IPS-NIHi11 (cell line): ENCODE measurements at places on chromosomes 2 and 18.

DNA sequence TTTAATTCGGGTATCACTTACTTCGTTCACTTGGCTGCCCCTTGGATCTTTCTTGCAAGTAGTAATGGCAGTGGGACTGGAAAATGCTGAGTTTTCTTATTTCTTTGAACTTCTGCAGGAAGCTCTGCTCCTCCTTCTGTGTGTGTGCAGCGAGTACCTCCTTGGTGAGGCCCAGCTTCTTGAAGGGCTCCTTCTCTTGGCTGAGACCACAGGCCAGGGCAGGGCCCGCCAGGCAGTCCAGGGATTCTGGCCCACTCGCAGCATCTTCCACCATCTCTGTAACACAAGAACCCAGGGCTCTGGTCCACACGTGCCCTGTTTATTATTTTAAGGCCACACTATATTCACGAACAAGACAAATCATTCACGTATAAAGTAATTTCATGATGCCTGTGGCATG lies 15.8 kb upstream of the HES6 start:
- DNase-seq, result no peak

DNA sequence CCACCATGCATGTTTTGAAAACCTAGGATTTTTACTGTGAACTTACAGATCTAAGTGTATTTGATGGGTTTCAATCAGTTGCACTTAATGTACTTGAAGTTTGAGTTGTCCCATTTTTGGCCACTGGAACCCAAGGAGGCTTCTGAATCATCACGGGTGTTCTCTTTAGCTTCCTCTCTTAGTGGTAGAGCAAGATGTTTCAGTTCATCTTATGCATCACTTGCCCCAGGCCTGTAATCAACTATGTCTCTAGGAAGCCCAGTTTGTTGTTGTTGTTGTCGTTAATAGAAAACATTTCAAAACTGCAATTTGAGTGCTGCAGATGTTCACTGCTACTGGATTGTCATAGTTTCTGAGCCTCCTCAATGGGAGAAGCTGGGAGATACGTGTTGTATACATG lies 97.0 kb downstream of the FHOD3 start:
- DNase-seq, result no peak

GRCh38 chr2:239307921-239308613 lies 92.8 kb downstream of the HDAC4 start:
- no peak for DNase-seq

- DNase-seq, result no peak
Measured at GRCh38 chr2:189327879-189328847, 113.1 kb upstream of the WDR75 start.

DNA sequence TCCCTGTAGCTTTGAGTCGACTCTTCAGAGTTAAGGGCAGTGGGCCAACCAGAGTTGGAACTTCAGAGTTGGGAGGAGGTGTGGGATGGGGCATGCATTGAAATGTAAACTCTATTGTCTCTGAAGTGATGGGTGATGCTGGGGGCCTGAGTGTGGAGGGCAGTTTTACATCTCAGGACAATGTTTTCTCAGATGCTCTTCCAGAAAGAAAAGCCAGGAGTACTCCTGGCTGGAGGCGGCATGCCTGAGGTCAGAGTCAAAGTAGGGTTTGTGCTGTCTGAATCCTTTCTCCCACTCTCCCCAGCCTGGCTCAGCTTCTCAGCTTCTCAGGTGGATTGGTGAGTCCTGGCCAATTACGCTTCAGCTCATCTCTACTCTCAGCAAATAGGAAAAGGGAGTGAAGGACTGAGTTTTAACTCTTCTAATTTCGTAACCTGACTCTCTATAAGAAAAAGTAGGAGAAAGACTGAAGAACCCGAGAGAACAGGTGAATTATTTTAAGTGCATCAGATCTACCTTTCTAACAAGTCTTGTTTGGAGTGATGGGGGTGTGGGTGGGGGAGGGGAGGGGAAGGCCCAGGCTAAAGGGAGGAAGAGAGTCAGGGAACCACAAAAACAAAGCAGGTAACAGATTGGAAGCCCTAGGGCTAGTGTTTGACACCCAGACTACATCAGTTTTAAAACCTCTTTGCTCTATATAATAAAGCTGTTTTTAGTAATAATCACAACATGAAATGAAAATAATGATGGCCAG lies 107.5 kb upstream of the PELI1 start:
- peak; percentile 57 for DNase-seq

DNA sequence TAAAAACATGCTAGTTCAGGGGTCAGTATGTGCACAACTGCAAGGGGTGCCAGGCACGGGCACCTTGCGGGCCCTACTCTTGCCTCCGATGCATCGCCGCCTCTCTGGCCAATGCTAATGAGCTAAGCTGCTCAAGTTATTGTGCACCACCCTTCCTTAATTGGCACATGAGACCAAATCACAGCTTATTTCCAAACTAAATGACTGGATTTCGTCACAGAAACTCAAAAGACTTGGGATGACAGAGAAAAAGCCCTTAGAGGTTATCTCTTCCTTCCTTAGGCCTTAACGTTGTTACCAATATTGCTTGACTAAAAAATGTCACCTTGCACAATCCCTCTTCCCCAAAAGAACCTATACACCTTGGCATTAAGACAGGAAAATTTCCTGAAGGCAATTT lies 7.7 kb downstream of the RNF149 start:
- DNase-seq, result no peak

- no peak for DNase-seq
Measured at GRCh38 chr2:50648041-50648700, 383.8 kb downstream of the NRXN1 start.

DNA sequence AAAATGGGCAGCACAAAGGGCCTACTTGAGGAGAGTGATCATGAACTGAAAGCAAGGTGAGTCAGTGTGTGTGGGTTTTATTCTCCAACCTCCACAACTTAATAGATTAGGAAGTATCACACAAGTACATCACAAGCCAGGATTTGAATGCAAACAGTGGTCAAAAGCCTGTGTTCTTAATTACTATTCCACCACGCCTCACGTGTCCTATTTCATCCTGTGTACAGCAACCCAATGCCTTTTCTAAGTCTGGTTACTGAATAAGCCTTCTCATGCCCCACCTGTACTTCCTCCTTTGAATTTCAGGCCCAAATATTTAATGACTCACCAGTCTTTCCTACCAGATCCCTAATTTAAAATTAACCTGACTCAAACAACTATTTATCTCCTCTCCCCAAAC lies 755.7 kb upstream of the SLC8A1 start:
- no peak for DNase-seq

DNA sequence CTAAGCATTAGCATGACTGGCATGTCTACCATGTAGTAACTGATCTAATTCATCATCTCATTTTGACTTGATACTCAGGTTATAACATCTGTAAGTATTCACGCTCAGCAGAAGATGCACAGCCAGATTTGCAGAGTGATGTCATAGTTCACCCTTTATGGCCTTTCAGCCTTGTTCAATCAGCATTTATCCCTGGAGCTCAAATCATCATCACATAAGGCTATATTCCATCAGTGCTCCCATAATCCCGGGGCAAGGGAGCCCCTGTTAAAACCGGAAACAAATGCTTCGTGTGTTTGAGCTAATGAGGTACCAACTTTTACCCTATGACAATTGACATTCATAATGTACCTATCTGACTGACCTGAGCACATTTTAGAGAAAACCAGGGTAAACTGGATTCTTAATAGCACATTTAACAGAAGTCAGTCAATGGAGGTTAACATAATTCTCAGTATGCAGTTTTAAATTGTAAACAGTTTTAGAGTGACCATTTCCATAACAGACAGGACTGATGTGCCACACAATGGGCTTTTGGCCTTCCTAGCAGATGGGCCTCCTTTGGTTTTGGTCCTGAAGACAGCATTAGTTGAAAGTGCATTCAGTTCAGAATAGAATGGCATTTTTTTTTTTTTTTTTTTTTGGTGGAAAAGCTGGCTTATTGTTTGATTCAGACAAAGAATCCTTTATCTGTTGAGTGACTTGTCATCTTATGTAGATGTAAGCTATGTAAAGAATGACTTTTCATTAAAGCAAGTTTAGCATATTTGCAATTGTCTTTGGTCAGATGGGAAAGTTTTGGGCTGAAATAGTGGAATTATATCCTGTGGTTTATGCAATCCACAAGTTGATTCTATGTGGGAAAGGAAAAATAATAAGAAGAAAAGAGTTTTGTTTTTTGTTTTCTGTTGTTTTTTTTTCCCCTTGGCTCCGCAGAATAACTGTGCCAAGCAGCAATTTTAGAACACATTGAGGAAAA lies 866.0 kb upstream of the ACVR2A start:
- DNase-seq, result no peak

- no peak for DNase-seq
Measured at GRCh38 chr2:30702694-30703093, 104.6 kb downstream of the CAPN13 start.

DNA sequence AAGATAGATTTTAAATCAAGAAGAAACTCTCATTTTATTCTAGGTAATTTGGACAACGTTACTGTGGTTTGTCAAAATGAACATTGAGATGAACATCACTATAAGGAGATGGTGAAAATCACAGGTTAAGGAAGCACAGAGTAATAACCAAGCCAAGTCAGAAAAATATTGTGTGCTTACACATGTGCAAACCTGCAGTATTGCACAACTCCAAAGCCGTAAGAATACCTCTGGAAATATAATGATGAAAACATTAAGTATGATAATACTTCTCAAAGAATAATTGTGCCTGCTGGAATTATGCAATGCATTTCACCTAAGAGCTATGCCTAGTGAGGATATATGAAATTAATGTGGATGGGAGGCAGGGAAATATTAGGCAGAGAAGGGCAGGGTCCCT lies 21.1 kb upstream of the GALNT5 start:
- no peak for DNase-seq

GRCh38 chr2:111676291-111676822 lies 207.6 kb downstream of the ANAPC1 start:
- no peak for DNase-seq

GRCh38 chr2:150526827-150527226 lies 39.4 kb upstream of the RND3 start:
- peak; percentile 31 for DNase-seq

DNA sequence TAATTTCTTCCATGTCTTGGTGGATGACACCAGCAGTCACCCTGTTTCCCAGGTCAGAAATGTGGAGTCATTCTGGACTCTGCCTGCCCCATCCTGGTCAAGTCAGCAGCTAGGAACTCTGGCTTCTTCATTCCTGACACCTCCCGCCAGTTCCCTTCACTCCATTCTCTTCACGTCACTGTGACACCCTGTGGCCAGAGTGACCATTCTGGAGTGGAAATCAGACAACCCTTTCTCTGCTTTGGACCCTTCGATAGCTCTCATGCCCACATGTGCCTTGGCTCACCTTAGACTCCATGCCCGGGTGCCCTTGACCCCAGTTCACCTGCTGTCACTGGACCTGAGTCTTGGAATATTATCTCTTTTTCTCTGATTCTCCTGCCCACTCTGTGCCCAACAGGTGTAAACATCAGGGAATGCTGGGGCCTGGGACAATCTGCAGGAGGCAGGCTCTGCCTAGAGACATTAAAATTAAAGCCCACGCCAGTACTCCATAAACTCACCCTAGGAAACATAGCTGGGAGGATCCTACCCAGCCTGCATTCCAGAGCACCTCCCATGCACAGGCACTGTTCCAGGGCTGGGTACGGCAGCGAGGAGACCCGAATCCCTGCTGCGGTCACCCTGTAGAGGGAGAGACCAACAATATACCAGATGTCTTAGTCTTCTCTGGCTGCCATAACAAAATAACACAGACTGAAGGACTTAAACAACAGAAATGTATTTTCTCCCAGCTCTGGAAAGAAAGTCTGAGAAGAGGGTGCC lies 41.1 kb upstream of the FAHD2A start:
- DNase-seq, result no peak

DNA sequence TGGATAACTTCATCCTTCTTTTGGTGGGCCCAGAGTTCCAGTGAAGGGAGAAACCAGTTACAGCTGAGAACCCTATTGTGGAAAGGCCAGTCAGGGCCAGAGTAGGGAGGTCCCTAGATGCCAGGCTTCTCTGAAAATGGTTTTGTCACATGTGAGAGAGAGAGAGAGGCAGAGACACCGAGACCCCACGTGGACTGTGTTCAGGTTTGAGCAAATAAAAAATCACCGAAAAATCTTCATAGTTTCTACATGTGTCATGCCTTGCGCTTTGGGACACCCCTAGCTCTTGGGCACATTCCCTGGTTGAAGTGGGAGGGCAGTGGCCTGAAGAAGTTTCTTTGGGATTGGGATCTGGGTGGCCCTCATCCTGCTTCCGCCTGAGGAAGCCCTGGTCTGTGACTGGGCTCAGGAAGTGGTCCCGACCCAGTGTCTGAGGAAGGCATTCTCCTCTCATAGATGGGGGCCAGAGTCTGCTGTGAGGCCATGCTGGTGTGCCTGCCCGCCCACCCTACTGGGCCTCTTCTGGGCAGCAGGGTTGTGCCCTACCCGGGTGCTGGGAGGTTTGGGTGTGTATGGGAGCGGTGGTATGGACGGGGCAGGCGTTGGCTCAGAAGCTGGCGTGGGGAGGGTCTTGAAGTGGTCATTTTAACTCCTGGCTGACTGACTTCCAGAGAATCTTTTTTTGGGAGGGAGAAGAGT lies 16.1 kb downstream of the NCK2 start:
- DNase-seq, result no peak

DNA sequence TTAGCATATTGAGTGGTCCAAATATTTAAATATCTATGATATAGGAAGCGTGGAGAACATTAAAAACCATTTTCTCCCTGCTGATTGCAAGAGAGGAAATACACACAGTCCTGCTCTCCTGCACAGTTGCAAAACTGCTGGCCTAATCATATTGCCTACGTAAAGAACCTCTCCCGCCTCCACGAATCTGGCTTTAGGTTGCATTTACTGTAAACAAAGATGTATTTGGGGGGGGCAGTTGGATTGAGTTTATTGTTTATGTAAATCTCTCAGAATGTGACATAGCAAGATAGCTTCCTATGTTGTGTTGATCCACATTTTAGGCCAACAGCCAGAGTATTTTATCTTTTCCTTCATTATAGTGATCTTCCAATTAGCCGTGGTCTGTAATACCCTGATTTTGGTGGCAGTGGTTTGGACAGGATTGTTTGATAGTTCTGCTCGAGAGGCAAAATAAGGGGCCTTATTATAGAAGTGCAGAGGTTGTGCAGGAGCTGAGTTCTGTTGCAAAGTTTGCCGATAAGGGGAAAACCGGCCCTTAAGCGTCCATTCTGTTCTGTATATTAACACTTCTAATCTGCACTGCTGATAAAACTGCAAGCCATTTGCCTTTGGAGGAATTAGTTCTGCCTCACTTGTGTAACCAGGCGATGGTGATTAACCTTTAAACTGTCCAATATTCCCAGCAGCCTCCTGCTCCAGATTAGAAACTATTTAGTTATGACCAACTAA lies 101.6 kb upstream of the SIX3 start:
- DNase-seq, result no peak

DNA sequence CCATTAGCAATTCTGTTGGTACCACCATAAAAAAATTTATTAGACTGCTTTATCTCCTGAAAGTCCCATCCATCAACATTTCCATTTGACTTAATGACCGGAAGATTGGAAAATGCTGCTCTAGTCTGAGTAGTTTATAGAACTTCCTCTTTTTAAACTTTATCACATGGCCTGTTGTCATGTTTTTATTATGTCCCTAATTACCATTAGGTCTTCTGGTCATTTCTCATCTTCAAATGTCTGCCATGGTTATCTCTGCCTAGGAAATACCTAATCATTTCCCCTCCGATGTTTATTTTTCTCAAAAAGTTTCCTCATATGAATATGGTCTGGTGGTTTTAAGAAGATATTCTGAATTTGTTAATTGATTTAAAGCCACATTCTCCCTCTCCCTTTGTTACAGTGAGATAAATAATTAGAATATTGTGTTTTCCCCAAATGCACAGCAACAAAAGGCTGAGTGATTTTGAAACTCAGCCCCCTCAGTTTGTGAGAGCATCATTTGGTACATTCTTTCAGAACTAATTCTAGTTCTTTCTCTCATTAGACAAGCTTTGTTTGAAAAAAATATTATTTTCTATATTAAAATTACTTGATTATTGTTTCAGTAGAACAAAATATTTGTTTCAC lies 317.1 kb upstream of the ST6GAL2 start:
- no peak for DNase-seq
